EH (cell line): ENCODE measurements at places on chromosomes 2 and 18.

- DNase-seq: no peak
These were observed 5.7 kb upstream of the KLHL29 start for GRCh38 chr2:23379220-23379695.

GRCh38 chr2:85505551-85506238, 33.3 kb upstream of the MAT2A start:
- DNase-seq: no peak

GRCh38 chr2:219042750-219043149, 1.4 kb upstream of the CFAP65 start:
- no peak for DNase-seq

- DNase-seq: no peak
These were observed 346.6 kb downstream of the THSD7B start for GRCh38 chr2:137111896-137112295.

GRCh38 chr2:80238692-80239469, 65.7 kb downstream of the LRRTM1 start:
- DNase-seq: peak; percentile 49

DNA sequence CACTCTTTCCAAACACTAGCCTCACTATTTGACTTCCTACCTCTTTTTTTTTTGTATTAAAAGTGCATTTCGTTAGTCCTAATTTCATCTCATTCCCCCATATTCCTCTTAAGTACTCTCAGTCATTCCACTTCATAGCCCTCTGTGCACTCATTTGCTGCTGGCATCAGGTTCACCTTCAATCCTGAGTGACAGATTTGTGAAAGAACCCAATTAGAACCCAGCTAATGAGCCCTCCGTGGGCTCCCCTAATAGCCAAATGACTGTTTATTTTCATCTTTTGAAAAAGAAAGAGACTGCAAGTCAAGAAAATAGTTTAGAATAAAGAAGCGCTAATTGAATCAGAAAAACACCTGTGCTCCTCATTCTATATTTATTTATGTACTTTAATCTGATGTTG, 512.1 kb upstream of the LRATD1 start:
- no peak for DNase-seq

GRCh38 chr2:30385327-30385726, 61.7 kb upstream of the LCLAT1 start:
- DNase-seq: peak; percentile 68

- DNase-seq: no peak
These were observed 300.0 kb upstream of the HDAC4 start for GRCh38 chr2:239700686-239701345.

DNA sequence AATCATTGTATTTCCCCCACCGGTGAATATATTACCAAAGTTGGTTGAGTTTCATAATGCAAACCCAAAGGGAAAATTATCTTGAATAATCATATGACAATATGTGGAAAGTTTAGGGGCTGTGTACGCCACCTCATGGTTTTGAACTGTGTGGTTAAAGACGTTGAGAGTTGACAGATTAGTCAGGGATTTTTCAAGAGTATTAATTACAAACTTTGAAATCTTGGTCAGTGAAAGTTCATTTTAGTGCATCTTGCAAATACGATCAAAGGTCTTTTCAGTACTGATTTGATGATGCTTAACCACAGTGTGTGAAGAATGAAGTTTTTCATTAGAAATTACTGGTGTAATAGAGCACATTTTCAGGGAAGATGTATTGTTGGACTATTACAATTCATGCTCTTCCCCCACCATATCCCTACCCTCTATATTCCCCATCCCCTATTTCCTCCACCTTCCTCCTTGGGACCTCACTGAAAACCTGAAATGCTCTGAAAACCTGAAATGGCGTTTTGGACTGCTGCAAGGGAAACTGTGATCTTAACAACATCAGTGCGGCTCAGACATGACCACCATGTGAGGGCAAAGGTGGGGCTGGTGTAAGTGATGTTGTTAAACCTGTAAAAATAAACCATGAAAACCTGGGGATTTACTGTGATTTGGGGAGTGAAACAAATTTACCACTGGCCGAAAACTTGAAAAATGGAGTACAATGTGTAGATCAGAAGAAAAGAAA, 4.5 kb upstream of the BCL2L11 start:
- DNase-seq: no peak

DNA sequence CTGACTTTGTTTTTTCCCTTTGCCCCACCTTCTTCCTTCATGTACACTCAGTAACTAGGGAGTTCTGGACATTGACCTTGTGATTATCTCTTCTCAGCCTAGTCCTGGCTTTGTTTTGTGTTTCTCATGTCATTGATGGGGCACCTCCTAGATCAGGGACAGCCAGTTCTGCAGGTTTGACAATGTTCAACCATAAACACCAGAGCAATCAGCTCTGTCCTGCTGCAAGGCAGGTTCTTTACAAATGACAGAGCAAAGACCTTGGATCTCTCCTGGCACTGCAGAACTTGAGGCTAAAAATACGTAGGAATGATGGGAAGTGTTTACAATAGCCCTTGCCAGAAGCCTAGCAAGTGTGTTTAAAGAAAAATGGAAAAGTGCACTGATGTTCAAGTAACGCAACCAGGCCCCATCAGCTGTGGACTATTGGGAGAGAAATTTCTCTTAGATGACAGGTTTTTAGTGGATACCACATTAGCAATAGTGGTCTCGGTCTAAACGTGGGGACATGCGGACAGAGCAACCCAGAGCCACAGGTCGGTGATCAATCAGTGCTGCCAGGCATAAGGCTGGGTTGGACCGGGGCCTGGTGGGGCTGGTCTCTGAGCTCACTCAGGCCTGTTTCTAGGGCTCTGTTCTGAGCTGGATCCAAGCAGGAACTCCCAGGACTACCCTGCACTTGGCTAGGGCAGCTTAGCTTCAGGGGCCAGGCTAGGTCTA, 76.8 kb downstream of the SOWAHC start:
- DNase-seq: no peak

DNA sequence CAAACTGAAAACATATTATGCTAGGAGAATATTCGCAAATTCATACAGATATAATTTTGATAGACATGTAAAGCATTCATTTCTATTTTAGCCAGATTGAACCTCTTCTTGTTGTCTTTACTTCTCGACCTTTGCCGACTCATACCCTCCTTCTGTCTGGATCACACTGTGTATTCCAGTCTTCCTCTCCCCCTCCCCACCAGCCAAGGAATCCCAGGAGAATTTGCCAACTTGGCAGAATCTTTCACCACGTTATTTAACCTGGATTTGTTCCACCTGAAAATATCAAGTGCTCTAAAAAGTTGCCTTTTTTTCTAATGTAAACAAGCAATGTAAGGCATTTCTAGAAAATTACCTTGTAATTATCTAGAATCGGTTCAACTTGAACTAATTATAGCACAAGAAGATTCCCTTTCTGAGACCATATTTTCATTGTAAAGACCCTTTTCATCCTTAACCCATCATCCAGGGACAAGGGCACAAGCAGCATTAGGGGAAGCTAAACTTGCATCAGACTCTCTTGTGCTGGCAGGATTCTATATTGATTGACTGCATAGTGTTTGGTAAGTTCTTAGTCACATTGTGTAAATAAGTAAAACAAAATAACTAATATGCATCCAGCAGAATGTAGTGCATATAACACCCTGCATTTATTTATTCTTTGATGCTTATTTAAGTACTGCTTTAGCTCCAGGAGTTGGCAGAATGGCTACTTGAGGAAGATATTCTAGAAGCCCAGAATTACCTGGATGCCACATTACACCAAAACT, 1328.7 kb upstream of the NXPH2 start:
- no peak for DNase-seq

DNA sequence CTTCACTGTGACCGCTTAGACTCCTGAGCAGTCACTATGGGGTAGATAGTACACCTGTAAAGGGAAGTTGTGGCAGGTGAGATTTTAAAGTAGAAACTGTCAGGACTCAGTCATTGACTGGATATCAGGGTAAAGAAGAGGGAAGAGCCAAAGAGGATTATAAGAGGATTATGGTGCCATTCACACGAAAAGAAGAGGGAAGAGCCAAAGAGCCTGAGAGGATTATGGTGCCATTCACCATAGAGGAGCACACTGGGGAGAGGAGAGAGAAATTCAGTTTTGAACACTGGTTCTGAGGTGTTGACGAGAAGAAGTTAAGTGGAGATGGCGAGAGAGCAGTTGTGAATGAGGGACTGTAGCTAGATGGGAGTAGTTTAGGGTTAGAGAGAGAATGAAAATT, 16.9 kb upstream of the KCNJ13 start:
- DNase-seq: no peak

- DNase-seq: no peak
These were observed 354.4 kb downstream of the TGIF1 start for GRCh38 chr18:3804336-3804735.

DNA sequence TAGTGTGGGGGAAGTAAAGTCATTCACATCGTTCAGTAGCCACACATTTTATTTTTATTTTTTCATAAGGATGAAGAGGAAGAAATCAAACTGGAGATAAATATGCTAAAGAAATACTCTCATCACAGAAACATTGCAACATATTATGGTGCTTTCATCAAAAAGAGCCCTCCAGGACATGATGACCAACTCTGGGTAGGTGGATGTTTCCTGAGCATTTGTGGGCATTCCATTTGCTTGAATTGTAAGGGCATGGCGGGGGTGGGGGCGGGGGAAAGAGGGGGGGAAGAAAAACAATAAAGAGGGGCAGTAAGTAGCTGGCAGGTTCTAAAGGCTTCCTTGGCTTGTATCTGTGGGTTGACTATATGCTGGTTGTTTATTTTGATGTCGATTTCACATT, 126.4 kb downstream of the MAP4K4 start:
- DNase-seq: peak; percentile 75

- DNase-seq: no peak
These were observed 6.6 kb upstream of the CAB39 start for GRCh38 chr2:230706053-230706521.

GRCh38 chr18:63088262-63088661, 231.3 kb downstream of the BCL2 start:
- no peak for DNase-seq

GRCh38 chr2:48283586-48284269, 246.2 kb upstream of the STON1 start:
- DNase-seq: no peak

DNA sequence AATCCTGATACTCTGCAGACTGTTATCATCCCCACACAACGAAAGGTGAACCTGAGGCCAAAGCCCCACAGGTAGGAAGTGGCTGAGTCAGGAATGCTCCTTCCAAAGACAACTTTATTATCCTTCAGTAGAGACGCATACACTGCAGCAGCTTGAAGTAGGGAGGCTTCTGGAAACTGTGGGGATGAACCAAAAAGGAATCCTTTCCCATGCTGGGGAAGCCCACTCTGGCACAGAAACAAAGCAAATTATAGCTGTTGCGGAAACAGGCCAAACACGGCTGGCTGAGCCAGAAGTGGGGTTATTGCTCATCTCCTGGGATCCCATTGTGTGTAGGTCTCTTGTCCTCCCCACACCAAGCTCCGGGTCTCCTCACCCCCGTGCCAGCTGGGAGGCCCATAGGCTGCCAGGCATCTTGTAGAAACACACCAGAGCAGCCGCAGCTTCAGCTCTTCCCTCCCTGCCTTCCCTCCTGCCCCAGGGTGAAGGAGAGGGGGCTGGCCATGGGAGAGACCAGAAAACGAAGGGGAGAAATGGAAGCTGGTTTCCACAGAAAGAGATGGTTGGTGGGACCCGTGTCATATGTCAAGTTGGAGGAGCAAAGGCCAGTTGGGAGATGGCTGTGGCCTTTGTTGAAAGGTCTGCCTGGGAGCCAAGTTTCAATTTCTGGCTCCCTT, 176.9 kb upstream of the NABP1 start:
- DNase-seq: no peak

DNA sequence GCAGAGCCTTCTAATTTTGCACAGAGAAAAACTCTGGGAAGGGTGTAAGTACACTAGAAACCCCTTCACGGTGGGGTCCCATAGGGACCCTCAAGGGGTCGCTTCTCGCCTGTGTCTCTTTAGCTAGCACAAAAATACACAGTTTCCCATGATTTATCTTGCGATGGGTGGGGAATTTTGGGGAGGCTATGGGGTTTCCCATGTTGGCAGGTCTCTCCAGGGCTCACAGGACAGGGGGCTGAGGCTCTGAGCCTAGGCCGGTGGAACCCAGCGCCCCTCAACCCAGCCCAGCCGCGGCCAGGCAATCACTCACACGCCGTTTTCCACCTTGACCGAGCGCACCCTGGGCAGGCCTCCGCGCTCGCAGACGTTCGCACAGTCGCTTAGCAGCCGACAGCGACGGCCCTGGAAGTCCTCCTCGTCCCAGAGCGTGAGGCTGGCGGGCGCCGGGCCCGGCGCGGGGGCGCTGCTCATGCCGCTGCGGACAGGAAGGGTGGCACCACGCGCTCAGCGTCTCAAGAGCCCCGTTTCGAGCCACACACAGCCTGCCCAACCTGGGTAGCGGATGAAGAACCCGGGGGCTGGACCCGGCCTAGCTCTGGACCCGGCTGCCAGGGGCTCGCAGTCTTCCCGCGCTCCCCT, 398 bp downstream of the CRYBA2 start:
- no peak for DNase-seq

- DNase-seq: no peak
These were observed 2.4 kb downstream of the MYL12B start for GRCh38 chr18:3264362-3264761.

DNA sequence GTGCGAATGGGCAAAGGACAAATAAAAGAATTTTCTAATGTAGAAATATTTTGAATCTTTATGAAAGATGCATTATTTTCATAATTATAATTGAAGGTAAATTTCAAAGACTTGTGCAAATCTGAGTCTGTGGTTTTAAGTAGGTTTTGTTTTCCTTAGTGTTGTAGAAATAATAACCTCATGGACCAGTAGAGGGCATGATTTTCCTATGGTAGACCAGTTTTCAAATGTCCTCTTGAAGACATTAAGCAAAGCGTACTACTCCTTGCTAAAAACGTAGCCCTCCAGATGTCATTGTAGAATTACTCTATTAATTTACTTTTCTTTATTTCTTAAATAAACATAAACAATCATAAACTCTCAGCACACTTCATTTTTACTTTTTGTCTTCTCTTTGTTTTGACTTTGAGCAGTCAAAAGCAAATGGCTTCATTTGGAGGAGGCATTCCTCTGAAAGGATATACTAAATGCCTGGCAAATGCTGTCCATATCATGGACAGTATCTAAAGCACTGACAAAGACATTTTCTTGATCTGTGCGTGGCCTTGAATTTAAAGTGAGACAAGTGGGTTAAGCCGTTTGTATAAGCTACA, 85.8 kb upstream of the FAM237A start:
- DNase-seq: peak; percentile 31

DNA sequence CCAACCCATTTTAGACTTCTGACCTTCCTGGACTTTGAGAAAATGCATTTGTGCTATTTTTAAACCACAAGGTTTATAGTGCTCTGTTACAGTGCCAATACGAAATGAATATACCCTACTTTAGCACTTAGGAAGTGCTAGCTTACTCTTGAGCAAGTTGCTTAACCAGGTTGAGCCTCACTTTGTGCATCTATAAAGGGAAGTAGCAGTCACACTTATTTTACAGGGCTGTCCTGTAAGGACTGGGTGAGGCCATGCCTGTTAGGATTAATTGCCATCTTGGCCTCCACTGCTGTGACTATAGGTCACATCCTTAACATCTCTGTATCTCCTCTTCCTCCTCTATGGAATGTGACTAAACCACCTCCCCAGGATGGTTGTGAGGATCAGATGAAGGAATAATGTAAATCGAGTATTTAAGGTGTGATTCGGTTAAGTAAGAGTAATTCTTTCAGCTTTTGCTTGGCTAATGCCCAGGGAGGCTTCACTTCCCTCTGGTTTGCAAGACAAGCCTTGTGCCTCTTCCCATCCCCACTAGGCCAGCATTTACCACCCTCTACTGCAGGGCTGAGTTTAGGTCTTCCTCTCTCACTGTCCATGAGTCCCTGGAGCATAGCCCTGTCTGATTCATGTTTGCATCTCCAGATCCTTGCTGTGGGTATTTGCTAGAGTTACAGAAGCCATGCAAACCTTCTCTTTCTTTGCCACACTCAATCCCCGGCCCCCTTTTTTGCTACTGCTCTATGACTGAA, 341.2 kb downstream of the ZNF521 start:
- no peak for DNase-seq

- no peak for DNase-seq
These were observed 102.0 kb upstream of the PXDN start for GRCh38 chr2:1846046-1847015.
